ENCODE measurements at places on chromosomes 1 and 21. TPM values are rescaled to one million over a fixed set of nuclear protein-coding genes. Genes with fewer than 3 reads are reported as not detected.

GRCh38 chr1:39335216-39335615, 130.7 kb downstream of the MACF1 start:
- H3K4me1 ChIP-seq, result peaks cover 45% of the 10 kb centered on the region
- no peaks in the 10 kb centered on the region for H3K27me3 ChIP-seq
- no peak overlapping the region for H3K4me3 ChIP-seq

DNA sequence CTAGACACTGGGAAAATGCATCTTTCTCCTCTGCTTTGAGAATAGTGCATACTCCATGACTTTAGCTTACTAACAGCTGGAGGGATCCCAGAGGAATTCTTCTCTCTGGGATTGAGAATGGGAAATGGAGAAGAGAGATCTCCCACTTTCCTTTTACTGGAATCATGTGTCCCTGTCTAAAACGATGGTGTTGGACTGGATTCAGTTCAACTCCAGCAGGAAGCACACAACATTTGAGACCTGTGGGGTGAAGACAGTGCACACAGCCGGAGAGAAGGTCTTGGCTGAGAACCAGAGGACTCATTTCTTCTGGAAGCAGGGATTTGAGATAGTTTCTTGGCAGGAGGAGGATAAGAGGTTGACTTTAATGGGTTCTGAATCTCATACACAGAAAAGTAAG, 58.7 kb downstream of the TRABD2B start:
- no peak overlapping the region for H3K27ac ChIP-seq
- H3K4me3 ChIP-seq, result no peak overlapping the region
- DNase-seq, result no peak
- no peaks in the 10 kb centered on the region for H3K36me3 ChIP-seq
- H3K4me1 ChIP-seq, result no peaks in the 10 kb centered on the region

GRCh38 chr1:41672173-41672572, 187.7 kb upstream of the EDN2 start:
- H3K27ac ChIP-seq, result peak overlapping the region; percentile 97
- H3K4me1 ChIP-seq, result peaks cover 94% of the 10 kb centered on the region
- peaks cover 4% of the 10 kb centered on the region for H3K36me3 ChIP-seq
- H3K4me3 ChIP-seq, result peak overlapping the region; percentile 70
- H3K27me3 ChIP-seq, result no peaks in the 10 kb centered on the region

The CFH gene
- 0.42 TPM for total RNA-seq

The HOOK1 gene
- 2.4 TPM for total RNA-seq

- H3K27me3 ChIP-seq, result peaks cover 10% of the 10 kb centered on the region
- H3K27ac ChIP-seq, result no peak overlapping the region
- peak; percentile 3 for DNase-seq
- no peak overlapping the region for H3K4me3 ChIP-seq
- no peaks in the 10 kb centered on the region for H3K36me3 ChIP-seq
Measured at GRCh38 chr1:174114788-174115448, 44.4 kb upstream of the RABGAP1L start.

The GBP6 gene
- 0.65 TPM for total RNA-seq

DNA sequence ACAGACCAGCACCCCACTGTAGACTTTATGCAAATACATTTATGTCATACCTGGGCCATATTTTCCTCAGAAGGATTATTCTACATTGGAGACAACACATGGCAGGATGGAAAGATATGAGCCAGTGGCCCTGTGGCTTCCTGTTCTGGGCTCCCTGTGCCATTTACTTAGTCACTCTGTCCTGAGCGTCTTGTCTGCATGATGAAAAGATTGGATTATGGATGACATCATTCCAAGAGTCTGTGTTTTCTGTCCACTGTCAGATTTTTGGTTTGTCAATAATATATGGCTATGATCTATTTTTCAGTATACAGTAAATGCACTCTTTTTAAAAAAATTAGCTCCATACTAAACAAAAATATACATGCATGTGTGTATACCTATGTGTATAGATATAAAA, 30.8 kb downstream of the IGSF5 start:
- no peaks in the 10 kb centered on the region for H3K27me3 ChIP-seq
- H3K4me3 ChIP-seq, result no peak overlapping the region
- no peaks in the 10 kb centered on the region for H3K4me1 ChIP-seq

The CFAP107 gene
- not detected for total RNA-seq

GRCh38 chr1:159889202-159889601, 10.8 kb downstream of the CFAP45 start:
- H3K4me1 ChIP-seq, result peaks cover 12% of the 10 kb centered on the region
- no peak overlapping the region for H3K27ac ChIP-seq
- no peak for DNase-seq
- no peaks in the 10 kb centered on the region for H3K36me3 ChIP-seq
- peaks cover 13% of the 10 kb centered on the region for H3K27me3 ChIP-seq

DNA sequence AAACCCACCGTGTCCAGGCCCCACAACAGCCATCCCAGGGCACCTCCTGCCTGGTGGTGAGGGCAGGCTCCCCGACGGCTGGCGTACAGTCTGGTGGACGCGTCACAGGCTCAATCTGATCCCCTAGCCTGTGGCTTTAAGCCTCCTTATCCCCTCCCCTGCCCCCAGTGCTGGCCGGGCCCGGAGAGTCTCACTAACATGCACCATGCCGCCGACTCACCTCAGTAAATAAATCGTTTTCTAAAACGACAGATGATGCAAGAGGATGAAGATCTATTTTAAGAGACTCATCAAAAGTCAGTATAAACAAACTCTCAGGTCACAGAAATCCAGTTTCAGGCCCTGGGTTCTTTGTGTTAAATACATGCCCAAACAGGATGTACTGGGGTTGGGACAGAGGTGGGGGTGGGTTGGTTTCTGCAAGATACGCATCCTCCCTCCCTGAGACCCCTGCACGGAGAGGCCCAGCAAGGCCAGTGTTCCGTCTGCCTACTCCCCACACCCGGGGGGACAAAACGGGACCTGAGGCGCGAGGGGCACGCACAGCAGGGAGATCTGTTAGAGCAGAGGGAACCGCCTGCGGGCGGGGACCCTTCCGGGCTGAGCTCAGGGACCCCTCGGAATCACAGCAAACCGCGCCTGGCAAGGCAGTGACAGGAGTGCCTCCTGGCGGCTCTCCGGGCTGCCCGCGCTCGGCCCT, 3.1 kb downstream of the PANK4 start:
- H3K4me1 ChIP-seq, result peaks cover 38% of the 10 kb centered on the region
- H3K36me3 ChIP-seq, result peaks cover 14% of the 10 kb centered on the region

- H3K4me3 ChIP-seq, result peak overlapping the region; percentile 16
- peaks cover 73% of the 10 kb centered on the region for H3K4me1 ChIP-seq
- peaks cover 4% of the 10 kb centered on the region for H3K36me3 ChIP-seq
- H3K27ac ChIP-seq, result peak overlapping the region; percentile 86
- peak; percentile 60 for DNase-seq
Measured at GRCh38 chr21:42463861-42464515, 32.0 kb downstream of the RSPH1 start.

The PTGFR gene
- not detected for total RNA-seq

The OPRD1 gene
- 0.05 TPM for total RNA-seq

DNA sequence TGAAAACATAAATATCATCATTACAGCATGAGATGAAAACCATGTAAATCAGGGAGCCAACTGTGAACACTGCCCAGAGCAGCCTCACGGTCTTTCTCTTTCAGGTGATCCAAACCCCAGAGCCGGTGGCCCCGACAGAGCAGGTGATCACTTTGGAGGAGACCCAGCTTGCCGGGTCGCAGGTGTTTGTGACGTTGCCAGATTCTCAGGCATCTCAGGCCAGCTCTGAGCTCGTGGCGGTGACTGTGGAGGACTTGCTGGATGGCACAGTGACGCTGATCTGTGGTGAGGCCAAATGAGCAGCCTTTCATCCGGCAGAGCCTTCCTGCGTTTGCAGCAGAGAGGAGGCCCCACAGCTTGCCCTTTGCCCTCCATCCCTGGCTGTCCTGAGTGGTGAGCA, 37.2 kb upstream of the EPHA8 start:
- peaks cover 24% of the 10 kb centered on the region for H3K36me3 ChIP-seq
- DNase-seq, result no peak
- H3K4me1 ChIP-seq, result no peaks in the 10 kb centered on the region
- H3K27me3 ChIP-seq, result no peaks in the 10 kb centered on the region
- H3K4me3 ChIP-seq, result no peak overlapping the region

DNA sequence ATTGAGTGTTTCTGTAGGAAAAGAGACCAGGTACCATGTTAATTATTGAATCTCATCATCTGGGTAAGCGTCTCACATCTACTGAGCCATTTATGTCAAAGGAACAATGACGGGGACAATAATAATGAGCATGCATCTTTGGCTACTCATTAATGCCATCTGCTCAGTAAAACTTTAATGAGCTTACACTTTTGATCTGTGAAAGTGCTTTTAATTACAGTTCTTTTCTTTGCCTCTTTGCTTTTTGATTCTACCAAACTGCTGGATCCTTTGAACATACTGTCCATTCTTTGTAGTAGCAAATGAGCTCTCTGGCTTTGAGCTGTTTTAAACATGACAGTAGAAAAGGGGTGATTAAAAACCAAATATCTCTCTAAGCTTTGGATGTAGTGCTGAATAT, 181.2 kb upstream of the IVNS1ABP start:
- no peak overlapping the region for H3K27ac ChIP-seq
- H3K4me3 ChIP-seq, result no peak overlapping the region
- no peak for DNase-seq

The LAX1 gene
- total RNA-seq, result 15.2 TPM

- DNase-seq, result no peak
- peaks cover 3% of the 10 kb centered on the region for H3K27me3 ChIP-seq
- no peaks in the 10 kb centered on the region for H3K36me3 ChIP-seq
- H3K27ac ChIP-seq, result no peak overlapping the region
- H3K4me3 ChIP-seq, result no peak overlapping the region
Measured at GRCh38 chr1:153293851-153294250, 18.9 kb downstream of the PGLYRP3 start.

DNA sequence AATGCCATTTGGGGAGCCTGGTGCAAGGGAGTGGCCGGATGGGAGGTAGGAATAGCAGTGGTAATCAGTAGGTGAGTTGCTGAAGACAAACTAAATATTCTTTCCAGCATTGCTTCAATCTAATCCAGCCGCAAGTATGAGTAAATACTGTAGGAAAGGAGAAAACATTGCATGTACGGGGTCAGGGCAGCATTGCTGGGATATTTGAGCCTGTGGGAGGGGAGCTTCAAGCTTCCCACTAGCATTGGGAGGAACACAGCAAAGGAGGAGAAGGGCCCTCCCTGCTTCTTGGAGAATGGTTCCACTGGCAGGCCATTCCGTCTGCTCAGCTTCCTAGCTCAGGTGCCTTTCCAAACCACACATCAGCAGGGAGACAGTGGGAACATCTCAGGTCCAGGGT, 15.2 kb downstream of the CAPN2 start:
- DNase-seq, result no peak
- H3K4me1 ChIP-seq, result peaks cover 85% of the 10 kb centered on the region
- H3K4me3 ChIP-seq, result no peak overlapping the region
- H3K27ac ChIP-seq, result peak overlapping the region; percentile 18
- peaks cover 63% of the 10 kb centered on the region for H3K36me3 ChIP-seq
- no peaks in the 10 kb centered on the region for H3K27me3 ChIP-seq

The AGBL4 gene
- total RNA-seq, result not detected

DNA sequence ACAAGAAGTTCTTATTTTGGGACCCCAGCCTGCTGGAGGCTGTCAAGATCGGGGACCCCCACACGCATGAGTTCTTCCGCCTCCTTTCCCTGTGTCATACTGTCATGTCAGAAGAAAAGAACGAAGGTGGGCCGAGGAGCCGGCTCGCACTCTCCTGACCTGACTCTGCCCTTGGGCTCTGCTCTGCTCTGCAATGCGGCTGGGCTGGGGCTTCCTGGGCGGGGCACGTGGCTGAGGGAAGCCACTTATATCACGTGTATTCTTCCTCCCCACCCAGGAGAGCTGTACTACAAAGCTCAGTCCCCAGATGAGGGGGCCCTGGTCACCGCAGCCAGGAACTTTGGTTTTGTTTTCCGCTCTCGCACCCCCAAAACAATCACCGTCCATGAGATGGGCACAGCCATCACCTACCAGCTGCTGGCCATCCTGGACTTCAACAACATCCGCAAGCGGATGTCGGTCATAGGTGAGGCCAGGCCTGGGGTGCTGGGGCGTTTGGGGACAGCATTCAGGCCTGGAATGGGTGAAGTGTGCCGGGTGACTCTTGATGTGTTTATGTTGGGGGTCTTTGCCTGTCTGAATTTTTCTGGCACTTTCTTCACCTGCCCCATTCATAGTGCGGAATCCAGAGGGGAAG, 17.6 kb downstream of the ATP8B2 start:
- H3K36me3 ChIP-seq, result peaks cover 80% of the 10 kb centered on the region
- H3K4me3 ChIP-seq, result peak overlapping the region; percentile 73
- H3K4me1 ChIP-seq, result peaks cover 73% of the 10 kb centered on the region
- H3K27ac ChIP-seq, result peak overlapping the region; percentile 87
- DNase-seq, result peak; percentile 64

The PODN gene
- not detected for total RNA-seq

The SLFNL1 gene
- not detected for total RNA-seq

The C4BPA gene
- total RNA-seq, result not detected

DNA sequence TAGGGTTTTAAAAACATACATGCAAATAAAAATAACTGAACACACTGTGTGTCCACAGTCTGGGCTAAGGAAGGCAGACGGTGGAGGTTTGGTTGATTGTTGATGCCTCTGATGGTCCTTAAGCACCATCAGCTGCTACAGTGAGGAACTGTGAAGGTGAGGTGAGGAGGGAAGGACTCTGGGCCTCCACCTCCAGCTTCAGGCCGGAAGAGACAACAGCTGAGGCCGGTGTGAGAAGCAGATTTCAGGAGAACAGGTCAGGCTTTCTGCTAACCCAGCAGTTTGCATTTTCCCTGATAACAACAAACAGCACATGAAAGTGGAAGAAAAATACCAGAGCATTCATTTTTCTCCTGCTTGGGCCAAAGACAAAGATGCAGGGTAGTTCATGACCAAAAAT, 189.9 kb upstream of the AJAP1 start:
- no peak for DNase-seq
- no peaks in the 10 kb centered on the region for H3K27me3 ChIP-seq
- no peaks in the 10 kb centered on the region for H3K4me1 ChIP-seq
- no peak overlapping the region for H3K4me3 ChIP-seq
- H3K27ac ChIP-seq, result no peak overlapping the region
- no peaks in the 10 kb centered on the region for H3K36me3 ChIP-seq

DNA sequence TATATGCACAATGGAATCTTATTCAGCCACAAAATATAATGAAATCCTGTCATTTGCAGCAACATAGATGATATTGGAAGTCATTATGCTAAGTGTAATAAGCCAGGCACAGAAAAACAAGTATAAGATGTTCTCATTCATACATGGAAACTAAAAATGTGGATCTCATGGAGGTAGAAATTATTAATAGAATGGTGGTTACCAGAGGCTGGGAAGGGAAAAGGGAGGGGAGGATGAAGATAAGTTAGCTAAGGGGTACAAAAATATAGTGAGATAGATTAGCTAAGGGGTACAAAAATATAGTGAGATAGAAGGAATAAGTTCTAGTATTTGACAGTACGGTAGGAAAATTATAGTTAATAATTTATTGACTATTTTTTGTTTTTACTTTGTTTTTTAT, 27.9 kb downstream of the LIN9 start:
- peaks cover 14% of the 10 kb centered on the region for H3K36me3 ChIP-seq
- H3K27me3 ChIP-seq, result no peaks in the 10 kb centered on the region
- H3K4me3 ChIP-seq, result no peak overlapping the region
- DNase-seq, result no peak
- H3K27ac ChIP-seq, result no peak overlapping the region

The UBE2U gene
- not detected for total RNA-seq
